ENCODE measurements at places on chromosomes 4 and X.

DNA sequence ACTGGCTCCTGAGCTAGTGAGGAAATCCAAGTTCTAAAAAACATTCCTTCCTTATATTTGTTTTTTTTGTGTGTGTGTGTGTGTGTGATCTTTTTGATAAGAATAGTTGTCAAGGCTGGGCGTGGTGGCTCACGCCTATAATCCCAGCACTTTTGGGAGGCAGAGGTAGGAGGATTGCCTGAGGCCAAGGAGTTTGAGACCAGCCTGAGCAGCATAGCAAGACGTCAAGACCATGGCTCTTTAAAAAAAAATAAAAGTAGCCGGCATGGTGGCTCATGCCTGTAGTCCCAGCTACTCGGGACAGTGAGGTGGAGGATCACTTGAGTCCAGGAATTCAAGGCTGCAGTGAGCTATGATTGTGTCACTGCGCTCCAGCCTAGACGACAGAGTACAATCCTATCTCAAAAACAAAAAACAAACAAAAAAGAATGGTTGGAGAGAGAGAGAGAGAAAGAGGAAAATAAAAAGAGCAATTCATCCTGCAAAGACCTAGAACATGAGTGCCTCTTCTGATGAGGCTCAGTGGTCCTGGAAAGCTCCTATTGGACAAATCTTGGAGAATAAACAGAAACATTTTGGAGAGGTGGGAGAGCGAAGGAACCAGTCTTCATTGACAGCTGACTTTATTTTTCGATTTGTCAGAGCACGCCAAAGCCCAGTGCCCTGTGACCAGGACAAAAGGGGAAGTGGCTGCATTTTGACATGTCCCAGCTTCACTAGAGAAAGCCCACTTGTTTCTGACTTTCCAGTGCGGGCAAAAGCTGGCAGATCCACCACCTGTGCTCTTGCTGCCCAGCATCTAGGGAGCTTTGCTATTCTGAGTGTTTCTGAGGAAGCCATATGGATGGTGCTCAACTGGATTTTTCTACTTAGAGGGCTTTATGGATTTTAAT lies 244.7 kb downstream of the PALLD start:
- no peak for DNase-seq

GRCh38 chrX:113741744-113742143 lies 842.1 kb upstream of the HTR2C start:
- DNase-seq = no peak

DNA sequence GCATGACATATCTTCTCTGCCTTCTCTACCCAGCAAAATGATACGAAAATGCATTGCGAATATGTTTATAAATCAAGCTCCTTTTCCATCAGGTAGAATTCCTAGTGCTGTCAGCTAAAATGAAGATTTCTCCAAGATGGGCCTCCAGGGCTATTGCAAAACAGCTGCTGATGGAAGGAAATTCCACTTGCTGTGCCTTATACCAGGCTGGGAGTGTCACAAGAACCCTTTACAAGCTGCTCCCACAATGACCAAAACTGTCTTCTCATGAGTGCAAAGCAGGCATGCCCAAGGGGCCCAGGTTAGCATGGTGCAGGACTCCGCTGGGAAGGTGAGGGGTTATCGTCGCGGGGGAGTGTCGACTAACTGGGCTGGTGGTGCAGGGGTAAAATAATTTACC lies 8.7 kb downstream of the HNRNPH2 start:
- DNase-seq = no peak

GRCh38 chrX:96183843-96184242 lies 500.8 kb upstream of the DIAPH2 start:
- DNase-seq = no peak

DNA sequence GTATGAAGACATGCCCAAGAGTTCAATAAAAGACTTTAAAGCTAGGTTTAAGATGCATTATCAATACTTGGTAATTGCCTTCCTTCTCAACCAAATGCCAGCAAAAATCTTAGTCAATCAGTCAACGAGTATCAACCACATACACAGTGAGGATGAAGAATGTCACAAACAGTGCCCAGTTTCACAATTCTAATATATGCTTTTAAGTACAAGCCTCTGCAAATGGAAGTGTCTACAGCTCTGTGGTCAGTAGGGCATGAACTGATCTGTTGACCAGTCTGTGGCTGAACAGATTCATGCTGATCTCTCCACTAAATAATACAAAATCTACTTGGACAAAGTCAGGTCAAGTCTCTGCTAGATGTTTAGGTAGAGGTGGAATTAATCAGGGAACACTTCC lies 27.9 kb downstream of the PPARGC1A start:
- no peak for DNase-seq

- DNase-seq = no peak
Measured at GRCh38 chr4:155367608-155368007, 9.2 kb downstream of the MAP9 start.

GRCh38 chr4:26884026-26884425 lies 23.4 kb downstream of the STIM2 start:
- DNase-seq = no peak

DNA sequence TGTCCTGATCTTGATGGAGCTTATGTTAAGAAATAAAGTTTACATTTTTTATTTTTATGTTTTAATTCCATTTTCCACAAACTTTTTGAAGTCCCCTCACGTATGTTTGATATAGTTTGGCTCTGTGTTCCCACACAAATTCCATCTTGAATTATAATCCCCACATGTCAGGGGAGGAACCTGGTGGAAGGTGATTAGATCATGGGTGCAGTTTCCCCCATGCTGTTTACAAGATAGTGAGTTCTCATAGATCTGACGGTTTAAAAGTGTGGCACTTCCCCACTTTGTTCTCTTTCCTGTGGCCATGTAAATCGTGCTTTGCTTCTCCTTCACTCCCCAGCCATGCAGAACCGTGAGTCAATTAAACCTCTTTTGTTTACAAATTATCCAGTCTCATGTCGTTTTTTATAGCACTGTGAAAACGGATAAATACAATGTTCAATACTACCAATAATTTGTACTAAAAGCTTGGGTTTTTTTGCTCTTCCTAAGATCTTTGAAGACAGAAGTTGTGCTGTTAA lies 89.8 kb downstream of the PAPSS1 start:
- DNase-seq = no peak

DNA sequence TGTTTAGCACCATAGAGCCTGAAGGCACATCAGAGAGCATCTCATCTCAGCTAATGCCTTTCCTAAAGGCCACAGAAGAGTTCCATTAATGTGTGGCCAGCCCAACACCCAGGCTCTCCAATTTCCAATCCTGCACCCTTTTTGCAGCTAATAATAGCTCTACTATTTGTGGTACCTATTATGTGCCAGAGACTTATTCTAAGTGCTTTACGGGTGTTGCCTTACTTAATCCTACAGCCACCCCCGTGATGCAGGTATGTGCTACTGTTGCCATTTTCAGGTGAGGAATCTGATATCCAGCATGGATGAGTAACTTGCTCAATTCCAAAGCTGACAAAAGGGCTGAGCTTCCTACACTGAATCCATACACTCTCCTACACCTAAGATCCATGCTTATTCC lies 217.6 kb upstream of the GALNT7 start:
- DNase-seq = no peak

- DNase-seq = no peak
Measured at GRCh38 chrX:35023683-35024082, 81.1 kb downstream of the FAM47B start.

DNA sequence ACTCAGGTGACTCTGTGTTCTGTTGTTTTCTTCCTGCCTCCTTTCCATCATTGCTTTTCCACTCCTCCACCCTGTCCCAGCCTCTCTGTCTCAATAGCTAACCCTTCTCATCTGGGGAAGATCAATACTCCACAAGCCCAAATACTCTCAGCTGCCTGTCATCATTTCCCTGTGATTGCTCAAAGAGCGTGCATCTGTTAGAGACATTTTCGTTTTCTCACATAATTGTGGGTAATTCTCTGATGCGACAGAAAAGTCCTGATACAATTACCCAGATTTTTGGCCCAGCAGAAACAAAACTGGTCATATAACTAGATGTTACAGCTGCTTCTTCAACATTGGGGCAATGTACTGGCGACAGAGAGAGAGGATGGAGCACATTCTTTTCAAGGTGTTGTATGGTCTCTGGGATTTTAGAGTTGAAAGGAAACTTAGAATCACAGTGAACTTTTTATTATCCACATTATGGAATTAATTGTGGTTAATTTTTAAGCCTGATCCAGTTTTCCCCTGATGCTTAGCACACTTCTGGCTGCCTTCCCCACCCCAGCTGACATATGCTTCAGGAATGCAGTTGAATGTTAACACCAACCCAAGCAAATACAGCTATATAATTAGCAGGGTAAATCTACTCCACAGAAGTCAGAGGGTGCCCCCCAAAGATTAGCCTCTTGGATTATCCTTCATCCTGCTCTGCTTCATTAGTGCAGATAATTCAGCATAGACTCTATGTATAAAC lies 171.4 kb upstream of the ANXA3 start:
- no peak for DNase-seq

GRCh38 chr4:20176881-20177280 lies 74.8 kb upstream of the SLIT2 start:
- no peak for DNase-seq

DNA sequence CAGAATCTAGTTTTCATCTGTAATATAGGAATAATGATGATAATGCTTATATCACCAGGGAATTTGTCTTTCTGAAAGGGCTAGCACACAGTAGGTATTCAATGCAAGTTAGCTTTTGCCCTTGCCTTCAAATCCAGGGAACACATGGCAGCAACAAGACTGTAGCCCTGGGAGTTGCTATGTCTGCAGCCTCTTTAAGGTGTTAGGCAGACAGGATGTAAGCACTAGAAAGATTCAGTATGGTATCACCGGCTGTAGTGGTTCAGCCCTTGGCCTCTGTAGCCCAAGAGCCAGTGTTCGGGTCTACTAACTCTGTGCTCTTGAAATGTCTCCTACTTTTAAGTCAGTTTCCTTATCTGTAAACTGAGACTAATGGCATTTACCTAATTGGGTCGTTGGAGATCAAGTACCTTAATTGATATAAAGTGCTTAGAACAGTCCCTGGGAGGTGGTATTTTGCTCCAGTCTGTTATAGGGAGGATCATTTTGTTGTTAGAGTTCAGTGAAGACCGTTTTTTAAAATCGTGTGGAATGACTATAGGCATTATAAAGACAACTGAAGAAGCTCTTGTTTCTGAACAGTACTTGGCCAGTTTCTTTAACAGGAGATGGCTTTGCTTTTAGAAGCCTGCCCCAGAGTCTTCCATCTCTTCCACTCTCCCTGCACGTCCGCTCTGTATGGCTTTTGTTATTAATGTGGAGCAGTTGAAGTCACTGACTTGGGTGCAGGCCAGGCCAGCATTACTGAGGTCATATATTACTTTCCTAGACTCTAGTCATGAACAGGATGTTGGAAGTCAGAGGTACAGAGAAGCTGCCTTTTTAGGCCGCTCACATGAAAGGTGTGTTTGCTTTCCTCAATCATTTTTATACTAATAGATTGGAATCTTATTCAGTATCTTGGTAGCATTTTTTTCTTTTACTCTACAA lies 44.8 kb downstream of the GAB1 start:
- DNase-seq = no peak

DNA sequence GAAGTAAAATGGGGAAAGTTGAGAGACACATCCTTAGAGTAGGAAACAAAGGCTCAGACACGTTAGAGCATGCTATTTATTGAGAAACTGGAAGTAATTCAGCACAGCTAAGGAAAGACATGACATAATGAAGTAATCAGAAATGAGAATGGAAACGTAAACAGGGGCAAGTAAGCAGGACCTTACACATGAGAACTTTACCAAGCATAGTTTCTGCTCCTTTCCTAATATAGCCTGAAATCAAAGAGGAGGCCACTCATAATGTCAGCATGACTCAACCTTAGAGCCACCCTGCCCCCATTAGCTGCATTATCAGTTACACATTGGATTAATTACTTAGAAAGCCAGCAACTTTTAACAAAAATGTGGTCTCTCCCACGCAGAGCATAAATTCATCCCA lies 558.3 kb upstream of the GRIA3 start:
- DNase-seq = no peak

- DNase-seq = no peak
Measured at GRCh38 chr4:172543249-172543648, 625.4 kb upstream of the GALNT7 start.

- DNase-seq = no peak
Measured at GRCh38 chrX:63128509-63128908, 222.6 kb downstream of the SPIN4 start.

DNA sequence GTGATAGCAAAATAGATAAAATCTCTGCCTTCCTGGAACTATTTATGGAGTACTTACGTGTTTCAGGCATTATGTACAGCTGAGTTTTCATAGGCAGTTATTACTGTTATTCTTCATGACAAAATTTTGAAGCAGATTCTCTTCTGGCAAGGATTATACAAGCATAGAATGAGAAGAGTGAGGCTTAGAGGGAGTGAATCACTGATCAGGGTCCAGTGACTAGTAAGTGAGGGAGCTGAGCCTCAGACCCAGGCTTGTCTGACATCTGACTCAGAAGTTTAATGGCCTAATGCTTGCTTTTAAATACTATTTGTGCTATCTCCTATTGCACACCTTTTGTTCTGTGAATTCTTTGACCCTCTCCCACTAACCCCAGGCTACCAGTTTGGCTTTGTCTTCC lies 110.6 kb downstream of the DTHD1 start:
- no peak for DNase-seq
